Head of caudate nucleus (tissue), 42 donors: ENCODE measurements at places on chromosomes 2 and 18.

GRCh38 chr2:215364157-215365155, 52.6 kb downstream of the ATIC start:
- no peak for DNase-seq

- DNase-seq: no peak
Observed at GRCh38 chr2:10412380-10412779, 35.7 kb downstream of the ODC1 start.

- no peak for DNase-seq
Observed at GRCh38 chr18:74006143-74006542, 141.5 kb downstream of the FBXO15 start.

DNA sequence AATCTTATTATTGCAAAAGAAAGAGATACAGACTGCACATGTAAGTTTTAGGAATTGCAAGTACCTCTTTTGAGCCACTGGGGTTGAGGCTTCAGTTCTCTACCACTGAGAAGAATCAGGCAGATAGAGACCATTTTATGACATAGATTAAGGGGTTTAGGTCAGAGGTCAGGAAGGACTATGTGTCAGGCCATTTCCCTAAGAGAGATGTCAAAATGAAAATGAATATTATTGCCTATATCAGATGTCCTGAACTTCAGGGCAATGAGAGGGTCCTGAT, 113.7 kb downstream of the GATA6 start:
- DNase-seq: no peak

GRCh38 chr2:176482107-176482506, 212.9 kb downstream of the MTX2 start:
- no peak for DNase-seq

DNA sequence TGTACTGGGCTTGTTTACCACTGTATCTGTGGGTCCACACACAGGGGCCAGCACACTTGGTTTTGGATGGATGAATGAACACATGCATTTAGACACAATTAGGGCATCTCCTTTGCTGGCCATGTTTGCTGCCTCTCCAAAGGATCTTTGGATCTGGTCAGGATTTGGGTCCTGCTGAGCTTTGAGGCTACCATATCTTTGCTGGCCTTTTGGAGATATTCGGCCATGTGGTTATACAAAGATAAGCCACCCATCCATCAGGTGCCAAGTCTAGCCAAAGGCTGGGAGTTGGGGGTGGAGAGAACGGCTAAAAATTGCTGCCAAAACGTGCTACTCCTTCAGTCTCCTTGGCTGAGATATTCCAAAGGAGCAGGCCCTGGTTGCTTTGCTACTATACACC, 18.2 kb upstream of the FZD7 start:
- no peak for DNase-seq

- DNase-seq: no peak
Observed at GRCh38 chr2:234869969-234870368, 81.8 kb upstream of the SH3BP4 start.

DNA sequence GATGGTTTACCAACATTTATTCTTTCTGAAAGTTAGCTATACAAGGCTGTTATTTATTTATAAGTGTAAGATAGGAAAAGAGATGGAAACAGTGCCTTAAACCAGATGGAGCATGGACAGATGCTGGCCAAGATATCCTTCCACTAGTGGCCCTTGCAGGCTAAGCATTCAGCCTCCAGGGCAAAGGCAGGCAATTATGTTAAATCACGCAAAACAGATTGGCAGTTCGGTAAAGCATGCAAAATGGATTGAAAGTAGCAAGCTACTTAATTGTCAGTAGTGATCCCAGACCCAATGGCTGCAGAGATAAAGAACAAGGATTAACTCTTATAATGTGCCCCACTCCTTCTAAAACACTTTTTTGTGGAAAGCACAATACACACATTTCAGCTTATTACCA, 105.4 kb upstream of the MAP4K3 start:
- DNase-seq: no peak

DNA sequence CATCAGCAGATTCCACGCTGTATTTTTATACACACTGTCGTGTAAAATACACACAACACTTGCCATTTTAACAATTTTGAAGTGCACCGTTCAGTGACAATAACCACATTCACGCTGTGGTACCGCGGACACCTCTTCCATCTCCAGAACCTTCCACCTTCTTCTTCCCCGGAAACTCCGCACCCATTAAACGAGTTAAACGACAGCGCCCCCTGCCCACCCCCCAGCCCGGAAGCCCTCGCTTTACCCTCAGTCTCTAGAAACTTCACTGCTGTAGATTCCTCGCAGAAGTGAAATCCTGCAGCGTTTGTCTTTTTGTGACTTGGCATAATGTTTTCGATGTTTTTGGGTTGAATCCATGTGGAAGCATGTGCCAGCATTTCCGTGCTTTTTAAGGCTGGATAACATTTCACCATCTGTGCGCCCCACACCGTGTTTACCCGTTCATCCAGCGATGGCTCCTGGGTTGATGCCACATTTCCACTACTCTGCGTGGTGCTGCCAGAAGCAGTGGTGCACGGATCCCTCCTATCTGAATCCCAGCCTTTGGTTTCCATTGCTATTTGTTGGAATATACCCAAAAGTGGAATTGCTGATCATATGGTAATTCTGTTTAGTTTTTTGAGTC, 32.0 kb upstream of the TMEM18 start:
- no peak for DNase-seq
